ENCODE measurements at places on chromosomes 12 and 14. TPM values are rescaled to one million over a fixed set of nuclear protein-coding genes. Genes with fewer than 3 reads are reported as not detected.

JAG2 gene
- total RNA-seq = 23.8 TPM

CKAP4 gene
- 44.6 TPM for total RNA-seq

LRRC43 gene
- total RNA-seq = 0.18 TPM

- no peak overlapping the region for H3K27ac ChIP-seq
- DNase-seq = no peak
- H3K4me3 ChIP-seq = no peak overlapping the region
- no peaks in the 10 kb centered on the region for H3K36me3 ChIP-seq
- no peaks in the 10 kb centered on the region for H3K4me1 ChIP-seq
- H3K27me3 ChIP-seq = no peaks in the 10 kb centered on the region
These were observed 157.0 kb upstream of the RMST start for GRCh38 chr12:97305651-97306050.

GALC gene
- total RNA-seq = 18.5 TPM

IAPP gene
- not detected for total RNA-seq

- no peaks in the 10 kb centered on the region for H3K4me1 ChIP-seq
- no peaks in the 10 kb centered on the region for H3K36me3 ChIP-seq
- no peak overlapping the region for H3K4me3 ChIP-seq
These were observed 79.3 kb upstream of the TSPAN8 start for GRCh38 chr12:71237128-71237527.

Measured in muscle of leg (tissue), 16 donors.